Astrocyte (in vitro differentiated cells and primary cell): ENCODE measurements at places on chromosomes 1 and 21. TPM values are rescaled to one million over a fixed set of nuclear protein-coding genes. Genes with fewer than 3 reads are reported as not detected.

- DNase-seq: no peak
Measured at GRCh38 chr1:203598752-203599151, 27.9 kb upstream of the ATP2B4 start.

GRCh38 chr1:119794230-119794875 is 16.9 kb downstream of the REG4 start:
- DNase-seq: no peak

ATP6V1G3 gene
- not detected in 2 replicates for total RNA-seq

KRTAP7-1 gene
- total RNA-seq: not detected in 2 replicates

DNA sequence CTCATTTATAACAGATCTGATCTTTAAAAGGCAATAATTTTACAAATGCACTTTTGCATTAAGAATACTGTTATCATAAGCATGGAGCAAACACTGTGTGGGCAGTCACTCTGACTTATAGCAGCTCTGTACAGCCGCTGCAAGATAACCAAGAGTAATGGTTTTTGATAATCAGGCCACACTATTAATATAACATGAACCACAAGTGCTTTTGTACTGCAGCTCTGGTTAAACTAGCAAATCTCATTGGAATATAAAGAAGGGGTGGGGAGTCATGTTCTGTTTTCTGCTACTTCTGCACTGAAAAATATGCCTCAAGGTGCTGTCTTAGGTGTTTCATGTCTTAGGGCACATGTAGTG is 357.4 kb downstream of the LMO4 start:
- peak; percentile 55 for DNase-seq

CFHR4 gene
- total RNA-seq: not detected in 2 replicates

DNA sequence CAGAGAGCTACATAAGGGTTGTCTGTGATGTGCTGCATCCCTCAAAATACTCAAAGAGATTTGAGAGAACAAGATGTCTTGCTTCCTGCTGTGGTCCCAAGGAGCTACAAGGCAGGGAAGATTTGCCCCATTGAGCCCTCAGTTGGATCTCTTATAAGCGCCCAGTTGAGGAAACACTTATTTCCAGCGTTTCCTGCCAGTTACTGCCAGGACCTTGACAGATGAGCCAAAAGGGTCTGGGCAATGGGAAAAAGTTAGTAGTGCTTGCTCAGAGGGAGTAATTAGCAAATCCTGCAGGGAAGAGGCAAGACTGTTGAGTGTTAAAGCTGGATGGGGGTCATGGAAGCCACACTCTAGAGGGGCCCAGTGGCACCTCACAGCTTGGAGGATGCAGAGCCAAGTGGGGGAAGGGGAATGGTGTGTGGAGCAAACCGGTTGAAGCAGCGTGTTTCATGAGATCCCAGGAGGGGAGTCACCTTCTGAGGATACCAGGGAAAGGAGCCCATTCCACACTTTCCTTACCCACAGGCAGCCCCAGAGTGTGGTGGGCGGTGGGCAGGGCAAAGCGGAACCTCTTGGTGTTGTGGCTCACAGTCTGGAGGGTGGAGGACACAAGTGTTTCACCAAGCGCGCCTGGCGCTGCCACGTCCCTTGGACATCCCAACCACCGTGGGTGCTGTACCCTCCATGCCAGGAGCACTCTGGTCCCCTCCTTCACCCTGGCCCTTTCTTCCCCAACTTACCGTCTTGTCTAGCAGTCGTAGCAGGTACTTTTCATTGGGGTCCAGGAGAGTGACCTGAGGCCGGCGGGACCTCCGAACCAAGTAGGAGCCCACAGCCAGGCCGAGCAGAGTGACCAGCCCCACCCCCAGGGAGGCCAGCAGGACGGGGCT is 805 bp downstream of the CYB5R1 start:
- DNase-seq: no peak

DNA sequence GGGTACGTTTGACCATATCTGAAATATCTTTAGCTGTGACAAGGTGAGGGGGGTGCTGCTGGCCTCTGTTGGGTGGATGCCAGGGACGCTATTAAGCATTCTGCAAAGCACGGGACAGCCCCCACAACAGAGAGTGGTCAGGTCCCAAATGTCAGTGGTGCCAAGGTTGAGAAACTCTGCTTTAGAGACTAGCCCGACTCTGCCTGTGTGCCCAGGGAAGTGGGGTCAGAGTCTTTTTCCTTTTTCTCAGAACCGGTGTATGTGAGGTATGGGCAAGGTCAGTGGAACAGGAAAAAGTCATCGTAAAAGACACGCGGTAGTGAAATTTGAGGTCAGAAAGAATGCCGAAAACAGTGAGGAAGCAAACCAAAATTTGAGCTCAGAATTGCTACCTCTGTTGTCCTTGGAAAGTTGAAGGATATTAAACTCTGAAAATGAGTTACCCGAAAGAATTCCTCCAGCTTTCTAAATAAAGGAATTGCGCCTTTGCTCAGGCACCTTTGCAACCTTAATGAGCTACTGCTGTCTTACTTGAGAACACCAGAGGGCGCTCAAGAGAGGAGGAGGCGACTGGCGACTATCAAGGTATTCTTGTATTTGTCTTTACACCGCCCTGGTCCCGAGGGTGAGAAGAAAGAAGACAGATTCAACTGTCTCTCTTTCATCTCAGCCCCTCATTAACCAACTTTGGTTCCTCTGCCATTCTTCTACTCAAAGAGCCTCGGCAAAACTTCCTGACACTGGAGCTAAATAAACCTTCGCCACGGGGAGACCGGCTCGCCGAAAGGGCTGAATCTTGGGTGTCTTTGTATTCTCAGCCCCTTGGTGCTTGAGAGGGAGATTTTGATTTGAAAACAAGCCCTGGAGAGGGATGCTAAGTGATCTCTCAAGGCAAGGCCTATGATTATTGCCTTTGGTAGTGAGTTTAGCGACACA is 85.4 kb upstream of the OLIG2 start:
- DNase-seq: peak; percentile 10

RPS27 gene
- 1,010 and 1,149 TPM in 2 replicates for total RNA-seq

DNA sequence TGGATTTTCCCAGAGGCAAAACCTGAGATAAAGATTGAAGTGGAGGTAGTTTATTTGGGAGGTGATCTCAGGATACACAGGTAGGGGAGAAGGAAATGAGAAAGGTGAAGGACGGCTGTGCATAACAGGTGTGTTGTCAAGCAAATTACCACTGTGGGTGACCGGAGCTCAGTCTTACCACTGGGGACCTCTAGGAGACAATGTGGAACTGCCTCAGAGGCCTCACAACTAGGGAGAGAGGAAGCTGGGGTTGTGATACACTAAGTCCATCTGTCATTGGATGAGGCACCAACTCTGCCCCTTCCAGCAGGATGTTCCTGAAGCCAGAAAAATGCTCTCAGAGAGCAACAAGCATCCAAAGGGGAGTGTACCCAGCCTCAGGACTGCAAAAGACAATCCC is 32.6 kb downstream of the GRIK3 start:
- no peak for DNase-seq

- DNase-seq: no peak
Measured at GRCh38 chr1:157982136-157982535, 11.3 kb upstream of the KIRREL1 start.

- DNase-seq: no peak
Measured at GRCh38 chr1:195053478-195053877, 1554.8 kb downstream of the KCNT2 start.

KCNA3 gene
- total RNA-seq: 0.09 TPM in 1 of 2 replicates, not detected in the other

TIE1 gene
- 0.87 and 0.98 TPM in 2 replicates for total RNA-seq

- no peak for DNase-seq
Measured at GRCh38 chr1:64074767-64075166, 128.7 kb upstream of the UBE2U start.

DLGAP3 gene
- total RNA-seq: 1.6 and 2.7 TPM in 2 replicates

GRCh38 chr1:69567652-69568420 is at the start of gene LRRC7:
TSS of gene LRRC7 (plus strand) at chr1:69567922. CDS start at chr1:69568640, 718 bp downstream.
- DNase-seq: no peak

DNA sequence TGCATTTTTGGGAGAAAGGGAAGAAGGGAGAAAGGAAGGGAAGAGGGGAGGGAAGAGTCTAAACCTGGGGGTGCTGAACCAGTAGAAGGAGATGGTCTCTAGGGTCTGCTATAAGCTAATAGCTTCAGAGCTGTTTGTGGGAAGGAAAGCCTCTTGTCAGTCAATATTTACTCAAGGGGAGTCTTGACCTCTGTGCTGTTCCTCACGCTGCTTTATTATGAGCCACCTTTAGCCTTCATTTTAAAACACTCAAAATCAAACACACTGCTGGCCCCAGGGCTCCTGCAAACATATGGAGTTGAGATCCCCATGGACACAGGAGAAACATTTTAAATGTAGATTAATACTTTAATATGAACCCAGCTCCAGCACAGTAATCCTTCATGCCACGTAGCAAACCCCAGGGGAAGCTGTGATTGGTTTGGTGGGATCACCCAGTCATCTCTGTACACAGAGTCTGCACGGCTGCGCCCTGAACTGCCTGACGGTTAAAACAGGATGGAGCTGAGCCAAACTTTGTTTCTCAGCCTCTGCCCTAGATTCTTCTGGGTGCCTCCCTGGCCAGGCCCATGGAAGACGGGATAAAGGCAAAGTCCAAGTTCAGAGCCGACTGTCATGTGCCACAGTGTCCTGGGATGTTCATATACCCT is 40.2 kb upstream of the VWA5B1 start:
- DNase-seq: no peak

LRRC47 gene
- total RNA-seq: 48.7 and 51.5 TPM in 2 replicates

DPM3 gene
- 31.0 and 36.2 TPM in 2 replicates for total RNA-seq

GRCh38 chr1:109816175-109816811 is 52.6 kb upstream of the EPS8L3 start:
- DNase-seq: no peak

DNA sequence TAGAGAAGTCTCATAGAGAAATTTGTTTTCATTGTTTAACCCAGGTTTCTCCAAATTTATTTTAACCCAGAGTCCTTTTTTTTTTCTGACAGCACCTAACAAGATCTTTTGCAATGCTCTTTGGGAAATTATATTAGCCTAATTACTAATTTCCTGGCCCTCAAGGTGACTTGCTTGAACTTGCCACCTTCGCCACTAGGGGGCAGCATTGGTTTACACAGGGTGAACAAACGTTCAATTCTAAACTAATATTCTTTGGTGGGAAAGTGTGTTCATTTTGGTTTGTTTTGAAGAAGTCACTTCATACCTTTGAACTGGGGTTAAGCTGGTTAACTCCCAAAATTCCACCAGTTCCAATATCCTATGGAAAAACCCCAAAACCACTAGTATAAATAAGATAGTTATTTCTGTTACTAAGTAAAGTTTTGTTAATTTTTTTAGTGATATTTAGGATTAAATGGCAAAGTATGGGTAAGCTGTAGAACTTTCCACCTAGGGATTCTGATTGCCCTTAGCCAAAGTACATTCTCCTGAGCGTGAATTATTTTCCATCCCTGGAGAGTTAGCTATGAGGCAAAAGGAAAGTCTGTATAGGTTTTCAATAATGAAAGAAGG is 13.0 kb downstream of the CCDC190 start:
- DNase-seq: peak; percentile 50

DNA sequence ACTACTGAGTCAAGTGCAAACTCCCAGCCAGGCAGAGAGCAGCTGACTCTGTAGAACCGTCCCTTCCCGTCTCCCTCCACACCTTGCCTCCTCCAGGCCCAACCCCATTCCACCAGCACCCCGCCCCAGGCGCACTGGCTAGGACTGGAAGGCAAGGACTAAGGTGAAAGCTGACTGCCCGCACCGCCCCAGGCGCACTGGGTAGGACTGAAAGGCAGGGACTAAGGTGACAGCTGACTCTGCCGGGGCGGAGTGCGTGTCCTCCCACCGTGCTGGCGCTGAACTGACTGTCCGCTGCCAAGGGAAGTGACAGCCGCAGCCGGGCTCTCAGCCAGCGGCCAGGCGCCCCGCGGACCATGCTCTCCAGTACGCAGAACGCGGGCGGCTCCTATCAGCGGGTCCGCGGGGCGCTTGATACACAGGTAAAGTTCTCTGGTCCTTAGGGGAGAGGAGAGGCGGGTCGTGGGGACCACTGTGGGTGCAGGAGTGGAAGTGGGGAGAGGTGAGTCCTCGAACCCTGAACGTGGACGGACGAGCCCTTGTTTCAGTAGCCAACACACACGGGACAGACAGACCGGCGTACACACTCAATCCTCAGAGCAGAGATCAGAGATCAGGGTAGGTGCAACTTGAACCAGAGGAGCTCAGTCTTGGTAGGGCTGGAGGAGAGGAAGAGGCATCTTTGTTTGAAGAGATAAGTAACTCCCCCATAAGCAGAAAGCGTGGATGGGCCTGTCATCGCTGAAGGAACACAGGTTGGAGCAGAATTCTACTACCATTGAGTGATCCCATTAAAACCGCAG is 58.0 kb downstream of the RBM11 start:
- no peak for DNase-seq

GRCh38 chr21:29195981-29196669 is 65.7 kb downstream of the MAP3K7CL start:
- peak; percentile 92 for DNase-seq

GRCh38 chr1:63024132-63024531 is 240.2 kb downstream of the ATG4C start:
- DNase-seq: no peak

- no peak for DNase-seq
Measured at GRCh38 chr1:176838276-176838995, 326.1 kb downstream of the ASTN1 start.

GRCh38 chr1:104294259-104294658 is 544.6 kb downstream of the AMY1C start:
- no peak for DNase-seq

DNA sequence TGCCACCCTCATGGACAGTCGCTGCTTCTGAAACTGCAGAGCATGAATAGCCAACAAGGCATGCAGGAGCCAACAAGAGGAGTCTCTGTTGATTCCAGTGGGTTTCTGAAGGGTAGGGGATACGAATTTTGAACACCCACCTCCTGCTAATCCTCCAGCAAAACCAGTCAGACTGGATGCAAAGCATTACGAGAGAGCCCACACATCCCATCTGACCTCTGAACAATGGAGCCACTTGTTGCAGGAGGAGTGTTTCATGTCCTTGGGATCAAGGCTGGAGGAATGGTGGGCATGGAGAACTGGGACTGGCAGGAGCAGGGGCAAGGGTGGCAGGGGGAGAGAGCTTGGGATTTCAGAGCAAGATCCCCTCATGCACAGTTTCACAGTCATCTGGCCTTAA is 1.6 kb downstream of the VTCN1 start:
- DNase-seq: no peak

GRCh38 chr1:106912131-106912530 is 144.3 kb upstream of the PRMT6 start:
- DNase-seq: peak; percentile 14

- peak; percentile 61 for DNase-seq
Measured at GRCh38 chr1:163747261-163747660, 425.5 kb downstream of the NUF2 start.

TFF2 gene
- total RNA-seq: not detected in 2 replicates

- DNase-seq: no peak
Measured at GRCh38 chr1:54864460-54865208, 22.4 kb downstream of the DHCR24 start.

DNA sequence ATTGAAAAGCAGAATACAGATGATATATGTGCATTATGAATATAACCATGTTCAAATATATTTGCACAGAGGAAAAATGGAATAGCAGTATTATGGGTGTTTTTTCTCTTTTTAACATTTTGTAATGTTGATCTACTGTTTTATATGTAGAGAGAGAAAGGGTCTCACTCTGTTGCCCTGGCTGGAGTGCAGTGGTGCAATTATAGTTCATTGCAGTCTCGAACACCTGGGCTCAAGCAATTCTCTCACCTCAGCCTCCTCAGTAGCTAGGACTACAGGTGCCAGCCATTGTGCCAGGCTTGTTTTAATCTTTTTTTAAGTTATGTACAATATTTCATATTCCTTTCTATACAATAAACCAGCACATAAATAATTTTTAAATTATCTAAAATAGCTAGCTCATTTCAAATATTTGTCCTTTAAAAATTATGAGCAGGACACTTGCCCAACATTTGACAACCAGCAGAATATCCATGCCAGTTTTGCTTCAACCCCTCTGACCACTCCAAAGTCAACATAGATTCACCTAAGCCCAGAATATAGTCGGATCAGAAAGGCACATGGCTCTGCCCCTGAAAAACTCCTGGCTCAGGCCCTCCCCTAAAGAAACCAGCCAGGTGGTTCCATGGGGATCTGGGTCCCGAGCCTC is 29.8 kb downstream of the ZNF281 start:
- no peak for DNase-seq

ESRRG gene
- 0.41 and 0.79 TPM in 2 replicates for total RNA-seq
